Muscle of leg (tissue), 16 donors: ENCODE measurements at places on chromosomes 7 and 10. TPM values are rescaled to one million over a fixed set of nuclear protein-coding genes. Genes with fewer than 3 reads are reported as not detected.
A peak's percentile ranks its signal among the peaks of the same experiment; 100 is the strongest.

DNA sequence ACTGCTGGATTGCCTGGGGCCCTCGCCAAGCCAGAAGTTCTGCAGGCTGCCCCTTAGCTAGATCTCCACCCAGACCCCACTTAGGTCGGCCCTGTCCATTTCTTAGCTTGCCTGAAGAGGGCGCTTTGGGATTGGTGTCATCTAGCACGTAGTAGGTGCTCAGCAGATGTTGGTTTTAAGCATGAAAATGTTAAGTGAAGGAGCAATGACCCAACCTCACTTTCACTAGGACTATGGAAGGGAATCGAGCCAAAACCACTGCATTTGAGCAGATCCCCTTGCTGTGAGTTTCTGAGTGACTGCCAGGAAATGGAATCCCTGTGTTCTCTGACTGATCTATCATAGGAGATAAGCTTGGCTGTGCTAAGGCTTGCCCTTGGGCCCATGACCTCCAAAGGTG lies 131.7 kb upstream of the EEPD1 start:
- no peaks in the 10 kb centered on the region for H3K36me3 ChIP-seq
- no peak overlapping the region for H3K27ac ChIP-seq
- peaks cover 9% of the 10 kb centered on the region for H3K4me1 ChIP-seq
- DNase-seq: no peak
- H3K27me3 ChIP-seq: no peaks in the 10 kb centered on the region

GRCh38 chr7:30140456-30140855 lies 5.7 kb downstream of the MTURN start:
- H3K4me3 ChIP-seq: no peak overlapping the region
- DNase-seq: no peak
- H3K27ac ChIP-seq: no peak overlapping the region
- no peaks in the 10 kb centered on the region for H3K36me3 ChIP-seq
- peaks cover 5% of the 10 kb centered on the region for H3K27me3 ChIP-seq

DNA sequence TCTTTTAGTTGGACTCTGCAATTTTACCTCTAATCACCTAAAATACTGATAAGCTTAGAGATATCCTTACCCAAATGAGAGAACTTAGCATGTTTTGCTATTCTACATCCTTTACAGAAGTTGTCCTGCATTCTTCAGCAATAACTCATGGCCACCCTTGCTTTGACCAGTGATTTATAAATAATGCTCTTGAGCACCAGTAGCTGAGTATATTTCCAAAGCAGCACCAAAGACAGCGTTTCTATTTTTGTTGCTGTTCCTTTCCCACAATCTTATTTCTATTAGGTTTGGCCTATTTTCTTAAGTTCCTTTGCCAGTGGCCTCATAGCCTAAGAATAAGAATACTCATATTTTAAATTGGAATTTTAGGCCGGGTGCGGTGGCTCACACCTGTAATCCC lies 15.0 kb downstream of the ARPC1A start:
- H3K27me3 ChIP-seq: no peaks in the 10 kb centered on the region
- no peak overlapping the region for H3K27ac ChIP-seq
- no peak overlapping the region for H3K4me3 ChIP-seq
- peaks cover 42% of the 10 kb centered on the region for H3K36me3 ChIP-seq
- H3K4me1 ChIP-seq: no peaks in the 10 kb centered on the region

GRCh38 chr10:58723966-58724365 lies 211.3 kb downstream of the BICC1 start:
- no peaks in the 10 kb centered on the region for H3K27me3 ChIP-seq
- DNase-seq: peak; percentile 92
- peak overlapping the region; percentile 86 for H3K27ac ChIP-seq
- H3K4me1 ChIP-seq: peaks cover 15% of the 10 kb centered on the region
- no peak overlapping the region for H3K4me3 ChIP-seq
- H3K36me3 ChIP-seq: no peaks in the 10 kb centered on the region

- H3K27me3 ChIP-seq: no peaks in the 10 kb centered on the region
- no peak overlapping the region for H3K27ac ChIP-seq
- H3K4me3 ChIP-seq: no peak overlapping the region
- H3K36me3 ChIP-seq: no peaks in the 10 kb centered on the region
- DNase-seq: peak; percentile 71
Observed at GRCh38 chr7:35760143-35760745, 40.6 kb upstream of the SEPTIN7 start.

- H3K27ac ChIP-seq: no peak overlapping the region
- DNase-seq: no peak
- no peak overlapping the region for H3K4me3 ChIP-seq
- H3K4me1 ChIP-seq: no peaks in the 10 kb centered on the region
- H3K27me3 ChIP-seq: no peaks in the 10 kb centered on the region
Observed at GRCh38 chr7:140873434-140873833, 51.3 kb downstream of the BRAF start.

- peak overlapping the region; percentile 97 for H3K27ac ChIP-seq
- no peak for DNase-seq
- no peaks in the 10 kb centered on the region for H3K27me3 ChIP-seq
- no peak overlapping the region for H3K4me3 ChIP-seq
- no peaks in the 10 kb centered on the region for H3K36me3 ChIP-seq
Observed at GRCh38 chr10:31604646-31605170, 285.7 kb downstream of the ZEB1 start.

GRCh38 chr7:54080971-54081370 lies 461.2 kb upstream of the VSTM2A start:
- H3K27ac ChIP-seq: no peak overlapping the region
- no peak overlapping the region for H3K4me3 ChIP-seq
- DNase-seq: no peak

DNA sequence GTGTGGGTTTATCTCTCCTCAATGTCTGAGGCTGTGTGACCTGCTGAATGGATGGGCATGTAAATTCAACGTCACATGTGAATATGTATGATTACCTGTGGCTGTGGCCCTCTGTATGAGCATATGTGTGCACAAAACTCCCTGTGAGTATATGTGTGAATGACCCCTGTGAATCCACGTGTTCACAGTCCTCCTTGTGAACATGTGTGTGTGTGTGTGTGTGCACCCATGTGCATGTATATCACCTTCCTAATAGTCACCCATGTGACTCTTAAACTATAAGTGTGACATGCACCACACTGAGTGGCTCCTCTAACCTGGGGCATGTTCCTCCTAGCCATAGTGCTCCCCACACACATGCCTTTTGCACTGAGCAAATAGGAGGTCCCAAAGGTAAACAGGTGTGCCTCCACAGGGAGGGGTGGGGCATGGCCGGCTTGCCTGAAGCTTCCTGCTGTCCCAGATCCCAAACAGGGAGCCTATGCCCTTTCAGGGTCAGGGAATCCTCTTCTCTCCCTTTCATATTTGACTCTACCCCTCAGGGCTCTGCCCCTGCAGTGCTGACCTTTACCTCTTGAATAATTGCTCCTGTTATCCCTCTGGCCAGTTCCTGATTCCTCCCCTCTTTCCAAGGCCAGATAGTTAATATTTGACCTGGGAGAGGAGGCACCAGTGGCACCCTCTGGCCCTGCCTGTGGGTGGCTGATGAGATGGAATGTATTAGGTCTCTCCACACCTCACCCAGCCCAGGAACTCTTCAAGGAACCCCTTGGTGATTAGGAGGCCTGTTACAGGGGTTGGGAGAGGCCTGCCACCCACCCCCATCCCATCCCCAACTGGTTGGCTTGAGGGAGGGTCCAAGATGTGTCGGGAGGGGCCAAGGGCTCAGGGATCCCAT lies 1.9 kb downstream of the SEMA4G start:
- peaks cover 4% of the 10 kb centered on the region for H3K27me3 ChIP-seq
- no peak for DNase-seq
- peaks cover 16% of the 10 kb centered on the region for H3K36me3 ChIP-seq
- H3K4me1 ChIP-seq: peaks cover 16% of the 10 kb centered on the region

GRCh38 chr7:26295015-26295414 lies 3.4 kb downstream of the SNX10 start:
- H3K4me1 ChIP-seq: peaks cover 7% of the 10 kb centered on the region
- H3K27ac ChIP-seq: no peak overlapping the region
- no peaks in the 10 kb centered on the region for H3K27me3 ChIP-seq
- no peak for DNase-seq
- no peaks in the 10 kb centered on the region for H3K36me3 ChIP-seq

DNA sequence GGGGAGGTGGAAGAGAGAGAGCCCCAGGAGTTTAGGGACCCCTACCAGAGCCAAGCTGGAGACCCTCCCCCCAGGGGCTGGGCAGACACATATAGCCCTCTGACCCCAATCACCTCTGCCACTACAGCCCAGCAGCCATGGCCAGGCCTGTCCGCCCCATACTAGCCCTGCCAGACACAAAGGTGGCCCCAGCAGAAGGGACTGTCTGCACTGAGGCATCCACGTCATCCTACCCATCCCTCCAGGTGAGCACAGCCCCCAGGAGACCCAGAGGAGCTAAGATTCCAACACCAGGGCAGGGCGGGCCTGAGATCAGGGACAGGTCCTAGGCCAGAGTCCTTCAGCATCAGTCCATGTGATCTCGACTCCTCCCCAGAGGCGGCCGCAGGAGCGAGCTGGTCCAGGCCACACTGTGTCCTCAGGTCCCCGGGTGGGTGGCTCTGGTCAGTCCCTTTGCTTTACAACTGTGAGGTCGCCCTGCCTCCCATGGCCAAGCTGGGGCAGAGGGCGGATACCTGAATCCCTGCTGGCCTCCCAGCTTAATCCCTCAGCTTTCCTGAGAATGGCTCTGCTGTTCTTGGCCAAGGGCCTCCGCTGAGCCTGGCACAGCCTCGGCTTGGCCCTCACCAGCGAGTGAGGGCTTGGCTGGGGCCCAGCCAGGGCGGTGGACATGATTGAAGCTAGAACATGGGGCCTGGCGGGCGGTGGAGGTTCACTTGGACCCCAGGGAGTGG lies 14.3 kb upstream of the ELN start:
- H3K27me3 ChIP-seq: peaks cover 5% of the 10 kb centered on the region
- DNase-seq: peak; percentile 72
- no peak overlapping the region for H3K4me3 ChIP-seq
- H3K4me1 ChIP-seq: peaks cover 54% of the 10 kb centered on the region

GRCh38 chr10:110481919-110482318 lies 15.8 kb upstream of the DUSP5 start:
- H3K4me1 ChIP-seq: no peaks in the 10 kb centered on the region
- H3K4me3 ChIP-seq: no peak overlapping the region
- H3K27me3 ChIP-seq: peaks cover 9% of the 10 kb centered on the region
- no peak overlapping the region for H3K27ac ChIP-seq
- no peak for DNase-seq

The TMEM26 gene
- 9.1 TPM for total RNA-seq

The REPIN1 gene
- 39.5 TPM for total RNA-seq

The FAM237B gene
- total RNA-seq: not detected

The VIPR2 gene
- 8.5 TPM for total RNA-seq

The TCAF2 gene
- total RNA-seq: 9.4 TPM
